Stimulated activated CD4-positive, alpha-beta T cell treated with anti-CD3 and anti-CD28 coated beads, Interleukin-1b, Interleukin-23, amount 100 ng/mL, for 1 hour (primary cell): ENCODE measurements at places on chromosomes 12 and 14.

- no peak for DNase-seq
Observed at GRCh38 chr14:90520326-90520725, 123.5 kb downstream of the CALM1 start.

DNA sequence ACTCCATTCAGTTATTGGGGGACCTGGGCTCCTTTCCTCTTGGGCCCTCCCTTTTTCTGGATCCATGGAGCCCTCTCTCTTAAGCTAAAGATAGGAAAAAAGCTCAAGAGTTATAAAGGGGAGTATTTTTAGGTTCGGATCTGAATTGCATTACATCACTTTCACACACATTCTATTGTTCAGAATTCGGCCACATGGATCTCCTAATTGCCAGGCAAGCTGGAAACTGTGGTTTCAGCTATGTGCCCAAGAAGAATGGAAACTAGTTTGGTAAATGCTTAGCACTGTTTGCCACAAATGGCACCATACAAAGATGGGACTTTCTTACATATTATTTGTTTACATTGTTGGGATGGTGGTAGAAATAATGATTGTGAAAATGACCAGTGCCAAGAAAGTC, 145.6 kb downstream of the LRIG3 start:
- no peak for DNase-seq

GRCh38 chr14:104697892-104698583, 8.6 kb downstream of the INF2 start:
- no peak for DNase-seq

DNA sequence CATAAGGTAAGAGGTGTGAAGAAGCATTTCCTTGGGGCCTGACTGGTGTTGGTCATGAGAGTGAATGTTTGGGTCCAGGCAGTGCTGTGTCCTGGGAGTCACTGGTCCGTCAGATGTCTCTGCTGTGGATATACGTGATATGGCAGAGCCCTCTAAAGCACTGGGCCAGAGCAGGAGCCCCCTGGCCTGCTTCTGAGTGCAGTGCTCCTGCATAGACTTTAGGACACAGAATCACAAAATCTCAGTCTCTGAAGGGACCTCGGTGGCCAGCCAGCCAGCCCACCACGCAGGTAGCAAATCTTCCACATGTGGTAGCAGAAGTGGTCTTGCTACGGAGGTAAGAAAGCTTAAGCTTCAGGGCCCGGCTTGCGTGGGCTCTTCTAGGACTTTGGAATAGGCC, 18.5 kb upstream of the AQP2 start:
- no peak for DNase-seq

DNA sequence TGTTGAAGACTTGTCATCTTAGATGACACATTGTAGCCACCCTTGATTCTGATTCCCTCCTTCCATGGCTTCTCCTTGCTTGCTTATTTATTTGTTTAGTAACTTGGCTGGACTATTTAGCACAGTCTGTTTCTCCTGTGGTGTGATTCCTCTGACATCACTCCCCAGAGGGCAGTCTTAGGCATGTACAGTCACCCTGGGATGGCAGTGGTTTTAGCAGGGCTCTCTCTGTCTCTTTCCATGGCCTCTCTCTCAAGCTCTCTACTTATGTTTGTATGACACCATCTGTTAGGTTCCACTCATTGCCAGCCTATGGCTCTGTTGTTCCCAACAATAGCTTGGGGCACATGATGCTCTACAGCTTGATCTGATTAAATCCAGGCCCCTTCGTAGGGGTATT, 158.3 kb downstream of the ADGRD1 start:
- DNase-seq: no peak

DNA sequence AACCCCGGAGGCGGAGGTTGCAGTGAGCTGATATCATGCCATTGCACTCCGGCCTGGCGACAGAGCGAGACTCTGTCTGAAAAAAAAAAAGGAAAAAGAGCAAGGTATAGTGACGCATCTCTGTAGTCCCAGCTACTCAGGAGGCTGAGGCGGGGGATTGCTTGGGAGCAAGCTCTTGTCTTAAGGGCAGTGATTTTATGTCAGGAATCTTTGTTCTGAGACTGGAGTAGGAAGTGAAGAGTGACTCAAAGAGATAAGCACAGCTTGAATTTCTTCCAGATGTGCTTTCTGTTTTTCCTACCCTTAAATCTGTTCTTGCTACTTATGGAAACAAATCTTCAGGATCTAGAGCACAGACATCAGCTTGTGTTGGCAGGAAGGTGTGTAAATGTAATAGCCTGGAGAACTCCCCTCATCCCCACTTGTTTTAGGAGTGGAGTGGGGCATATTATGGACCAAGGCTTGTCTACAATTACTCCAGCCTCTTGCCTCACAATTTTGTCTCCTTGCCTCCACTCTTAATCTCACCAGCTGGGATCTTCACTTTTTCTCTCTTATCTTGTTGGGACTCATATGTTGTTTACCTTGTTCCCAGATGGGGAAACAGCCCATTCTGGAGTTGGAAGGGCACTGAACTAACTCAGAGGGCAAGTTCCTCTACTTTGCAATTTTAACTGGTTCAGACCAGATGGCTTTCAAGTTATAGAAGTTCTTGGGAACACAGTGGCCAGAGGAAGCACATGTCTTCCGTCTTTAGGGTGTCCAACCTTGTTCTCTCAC, 7.5 kb downstream of the TMED2 start:
- no peak for DNase-seq

GRCh38 chr12:67991158-67991557, 1.9 kb downstream of the IFNG-AS1 start:
- DNase-seq: no peak

DNA sequence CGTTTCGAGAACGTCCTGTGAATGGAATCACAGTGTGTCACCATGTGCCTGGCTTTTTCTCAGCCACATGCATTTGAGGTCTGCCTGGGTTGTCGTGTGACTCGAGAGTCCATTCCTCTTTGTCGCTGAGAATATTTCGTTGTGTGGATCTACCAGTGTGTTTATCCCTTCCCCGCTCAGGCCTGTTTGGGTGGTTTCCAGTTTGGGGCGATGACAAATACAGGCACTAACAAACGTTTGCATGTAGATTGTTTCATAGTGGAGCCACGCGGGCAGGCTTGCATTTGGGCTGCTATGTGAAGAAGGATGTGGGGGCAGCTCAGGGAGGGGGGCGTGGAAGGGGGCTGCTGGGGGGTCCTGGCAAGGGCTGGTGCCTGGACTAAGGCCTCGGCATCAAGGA, 14.1 kb downstream of the RIN3 start:
- no peak for DNase-seq

GRCh38 chr12:1838205-1838993, 18.0 kb downstream of the LRTM2 start:
- no peak for DNase-seq

DNA sequence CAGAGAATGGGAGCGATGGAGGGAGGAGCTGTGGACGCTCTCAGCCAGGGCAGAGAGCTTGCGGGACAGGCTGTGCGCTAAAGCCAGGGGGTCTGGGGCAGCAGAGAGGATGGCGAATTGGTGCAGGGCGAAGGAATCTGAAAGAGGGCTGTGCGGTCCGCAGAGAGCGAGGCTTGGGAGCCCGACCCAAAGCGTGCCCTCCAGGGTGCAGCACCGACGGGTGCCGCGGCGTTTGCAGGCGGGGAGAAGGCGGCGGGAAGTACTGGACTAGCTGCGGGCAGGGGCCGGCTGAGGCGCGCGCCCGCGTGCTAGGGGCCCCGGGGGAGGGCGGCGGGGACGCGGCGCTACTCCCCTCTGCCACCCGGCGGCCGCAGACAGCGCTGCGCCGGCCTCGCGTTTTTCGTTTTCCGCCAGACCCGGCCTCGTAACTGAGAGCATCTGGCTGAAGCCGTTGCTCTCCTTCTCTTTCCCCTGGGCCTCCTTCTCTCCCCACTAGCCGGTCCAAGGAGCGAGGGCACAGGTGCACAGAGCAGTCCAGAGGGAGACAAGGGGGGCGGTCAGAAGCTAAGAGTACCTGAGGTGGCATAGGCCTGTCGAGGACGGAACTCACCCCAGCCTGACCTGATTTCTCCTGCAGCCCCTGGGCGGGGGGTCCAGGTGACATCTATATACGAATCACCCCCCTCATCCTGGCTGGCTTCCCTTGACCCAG, 24.9 kb downstream of the SLC6A12 start:
- DNase-seq: no peak

- no peak for DNase-seq
Observed at GRCh38 chr12:102633981-102634605, 153.7 kb upstream of the IGF1 start.

GRCh38 chr12:132411457-132411856, 78.5 kb upstream of the FBRSL1 start:
- DNase-seq: no peak

GRCh38 chr12:104072099-104072498, 7.8 kb downstream of the HCFC2 start:
- no peak for DNase-seq

DNA sequence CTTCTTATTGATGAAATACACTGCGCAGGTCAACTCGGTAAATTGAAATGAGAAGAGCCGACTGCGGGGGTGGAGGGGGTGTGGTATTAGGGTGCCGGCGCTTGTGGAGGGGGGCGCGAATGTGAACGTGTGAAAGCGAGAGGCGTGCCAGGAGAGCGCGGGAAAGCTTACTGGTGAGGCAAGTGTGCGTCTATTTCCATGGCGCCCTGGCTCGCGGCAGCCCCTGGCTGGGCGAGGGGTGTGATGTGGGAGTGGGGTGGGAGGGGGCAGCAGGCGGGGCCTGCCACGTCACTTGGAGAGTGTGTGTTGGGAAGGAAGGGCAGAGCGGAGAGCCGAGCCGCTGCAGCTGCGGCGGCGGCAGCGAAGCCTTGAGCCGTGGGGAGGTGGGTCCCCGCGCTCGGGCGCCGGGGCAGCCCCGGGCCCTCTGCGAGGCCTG, 88.8 kb downstream of the GALNT8 start:
- no peak for DNase-seq

GRCh38 chr14:69262516-69262915, 2.6 kb downstream of the GALNT16 start:
- no peak for DNase-seq

DNA sequence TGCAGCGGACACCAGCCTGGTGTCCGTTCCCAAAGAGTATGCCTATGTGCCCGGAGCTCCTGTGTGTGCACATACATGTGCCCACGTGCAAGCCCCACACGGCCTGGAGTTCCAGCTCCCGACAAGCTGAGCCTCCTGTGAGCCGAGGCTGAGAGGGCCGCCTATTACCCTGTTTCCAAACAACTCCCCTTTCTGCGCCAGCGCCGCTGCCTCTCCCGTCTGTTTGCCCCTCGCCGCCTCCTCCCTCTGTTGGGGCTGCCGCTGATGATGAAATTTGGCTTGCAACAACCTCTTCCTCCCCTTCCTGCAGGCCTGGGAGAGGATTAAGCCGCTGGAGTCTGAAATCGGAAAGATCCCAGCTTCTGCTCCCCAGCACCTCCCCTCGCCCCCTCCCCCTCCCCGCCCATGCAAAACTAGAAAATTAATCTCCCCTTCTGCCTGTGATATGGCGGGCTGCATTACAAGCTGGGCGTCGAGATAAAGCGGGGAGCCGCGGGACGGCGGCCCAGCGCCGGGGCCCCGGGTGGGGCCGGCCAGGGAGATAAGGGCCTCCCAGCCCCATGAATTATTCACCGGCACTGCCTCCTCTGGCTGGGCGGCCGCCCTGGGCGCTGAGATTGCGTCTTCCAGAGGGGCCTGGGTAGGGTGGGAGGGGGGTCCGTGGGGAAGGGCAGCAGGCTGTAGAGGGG, 6.8 kb upstream of the ASIC1 start:
- no peak for DNase-seq

- no peak for DNase-seq
Observed at GRCh38 chr12:55704824-55705718, 2.6 kb downstream of the ITGA7 start.

DNA sequence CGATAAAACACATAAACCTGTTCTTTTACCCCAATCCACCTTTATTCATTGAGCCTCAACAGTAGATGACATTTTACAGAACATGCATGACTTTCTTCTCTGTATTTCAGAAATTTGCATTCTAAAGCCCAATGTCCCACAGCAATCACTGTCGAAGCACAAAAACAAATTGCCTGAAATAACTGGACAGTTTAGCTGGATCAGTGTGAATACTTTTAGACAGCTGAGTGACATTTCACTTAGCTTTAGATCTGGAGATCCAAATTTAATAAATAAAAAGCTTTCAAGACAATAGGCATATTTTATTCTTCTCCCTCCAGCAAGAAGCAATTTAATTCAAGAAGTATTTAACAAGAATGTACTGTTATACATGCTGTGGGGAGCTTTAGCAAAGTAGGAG, 109.1 kb upstream of the FSCB start:
- DNase-seq: no peak

DNA sequence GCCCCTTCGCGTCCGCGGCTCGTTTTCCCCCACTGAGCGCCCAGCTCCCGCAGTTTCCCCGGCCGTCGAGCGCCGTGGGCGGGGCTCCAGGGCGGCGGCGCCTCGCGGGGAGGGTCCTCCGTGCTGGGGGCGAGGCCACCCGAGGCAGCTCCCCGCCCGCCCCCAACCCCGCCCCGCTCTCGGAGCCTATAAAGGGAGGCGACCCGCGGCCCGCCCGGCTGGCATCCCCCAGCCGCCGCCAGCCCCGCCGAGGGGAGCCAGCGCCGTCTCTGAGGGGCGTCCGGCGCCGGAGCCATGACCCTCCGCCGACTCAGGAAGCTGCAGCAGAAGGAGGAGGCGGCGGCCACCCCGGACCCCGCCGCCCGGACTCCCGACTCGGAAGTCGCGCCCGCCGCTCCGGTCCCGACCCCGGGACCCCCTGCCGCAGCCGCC, at the start of gene TAMALIN:
TAMALIN (plus strand) TSS at position 221 of the 432 bp plus-strand sequence; CDS start at position 295, 74 bp downstream.
- DNase-seq: peak; percentile 75

DNA sequence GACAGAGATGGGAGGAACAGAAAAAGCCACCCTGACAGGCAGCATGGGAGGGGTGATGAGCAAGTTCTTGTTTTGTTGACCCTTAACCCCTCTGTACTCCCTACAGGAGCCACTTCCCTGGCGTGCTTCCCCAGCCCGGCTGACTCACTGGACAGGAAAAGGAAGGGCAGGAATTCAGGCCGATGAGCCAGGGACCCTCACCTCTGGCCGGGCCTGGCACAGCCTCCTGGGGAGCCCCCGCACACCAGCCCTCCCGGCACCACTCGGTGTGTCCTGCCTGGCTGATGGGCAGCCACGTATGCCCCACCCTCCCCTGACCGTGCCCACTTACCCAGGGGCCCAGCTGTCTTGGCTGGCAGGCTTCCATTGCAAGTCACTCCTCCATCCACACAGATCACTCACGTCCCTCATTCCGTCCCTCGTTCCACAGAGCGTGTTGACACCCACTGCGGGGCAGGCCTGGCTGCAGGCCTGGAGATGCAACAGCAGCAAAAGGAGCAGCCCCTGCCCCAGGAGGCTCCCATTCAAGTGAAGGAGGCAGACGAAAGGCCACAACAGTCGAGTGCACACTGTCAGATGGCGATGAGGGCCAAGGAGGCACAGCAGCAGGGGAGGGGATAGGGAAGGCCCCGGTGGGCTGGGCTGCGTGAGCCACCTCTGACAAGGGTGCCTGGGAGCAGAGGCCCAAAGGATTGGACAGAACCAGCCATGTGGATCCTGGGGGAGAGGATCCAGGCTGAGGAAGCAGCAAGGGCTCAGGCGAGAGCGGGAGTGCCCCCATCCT, 19.7 kb upstream of the CD9 start:
- DNase-seq: no peak

GRCh38 chr12:120466560-120467315, 2.8 kb downstream of the SRSF9 start:
- DNase-seq: no peak
